ENCODE measurements at places on chromosomes 2 and 18.

- DNase-seq = no peak
Observed at GRCh38 chr2:43737097-43737854, 36.6 kb upstream of the DYNC2LI1 start.

DNA sequence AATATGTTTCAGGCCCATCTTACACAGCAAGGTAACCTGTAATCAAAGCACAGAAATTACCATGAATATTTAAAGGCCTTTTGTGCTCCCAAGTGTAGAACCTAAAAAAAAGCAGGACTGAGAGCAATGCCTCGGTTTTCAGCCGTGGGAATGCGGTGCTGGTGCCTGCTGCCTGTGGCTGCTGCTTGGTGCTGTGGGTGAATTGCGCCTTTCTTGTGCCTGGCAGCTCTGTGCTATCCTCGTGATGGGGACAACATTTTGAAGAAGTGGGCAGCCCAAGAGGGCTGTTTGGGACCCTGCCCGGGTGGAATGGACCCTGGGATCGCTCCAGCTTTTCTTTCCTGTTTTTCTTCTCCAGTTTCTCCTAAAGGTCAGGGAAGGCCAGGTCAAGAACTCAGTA, 91.2 kb downstream of the ASAP2 start:
- DNase-seq = no peak

- DNase-seq = no peak
Observed at GRCh38 chr2:54013996-54014395, 43.2 kb upstream of the PSME4 start.

- no peak for DNase-seq
Observed at GRCh38 chr2:128773641-128774319, 455.1 kb upstream of the HS6ST1 start.

GRCh38 chr18:29078273-29078672, 901.3 kb upstream of the CDH2 start:
- DNase-seq = no peak

DNA sequence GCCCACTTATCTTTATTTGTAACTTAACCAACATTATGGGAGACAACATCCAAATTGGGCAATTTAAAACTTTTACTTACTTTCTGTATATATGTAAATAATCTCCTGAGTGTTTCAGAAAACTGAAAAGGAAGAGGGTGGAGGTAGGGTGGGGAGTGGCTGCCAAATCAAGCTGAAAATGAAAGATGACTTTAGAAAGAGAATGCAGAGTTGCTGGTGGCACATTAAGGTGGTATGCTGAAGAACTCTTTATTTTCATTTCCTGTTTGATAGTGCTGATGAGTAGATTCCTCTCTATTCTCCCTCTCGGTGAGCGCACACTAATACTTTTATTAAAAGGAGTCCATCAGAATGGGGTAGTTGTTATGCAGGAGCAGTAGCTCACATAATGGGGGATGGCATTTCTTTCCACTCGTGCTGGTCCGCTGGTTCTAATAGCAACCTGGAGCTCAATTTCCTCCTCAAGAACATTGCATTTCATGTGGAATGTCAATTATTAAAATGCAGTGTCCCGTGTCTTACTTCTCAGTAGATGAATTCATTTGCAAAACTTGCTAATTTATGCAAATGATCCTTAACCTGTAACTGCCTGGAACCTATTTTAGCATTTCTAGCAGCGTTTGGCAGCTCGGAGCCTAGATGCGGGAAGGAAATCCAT, 466.9 kb upstream of the HNRNPA3 start:
- no peak for DNase-seq

DNA sequence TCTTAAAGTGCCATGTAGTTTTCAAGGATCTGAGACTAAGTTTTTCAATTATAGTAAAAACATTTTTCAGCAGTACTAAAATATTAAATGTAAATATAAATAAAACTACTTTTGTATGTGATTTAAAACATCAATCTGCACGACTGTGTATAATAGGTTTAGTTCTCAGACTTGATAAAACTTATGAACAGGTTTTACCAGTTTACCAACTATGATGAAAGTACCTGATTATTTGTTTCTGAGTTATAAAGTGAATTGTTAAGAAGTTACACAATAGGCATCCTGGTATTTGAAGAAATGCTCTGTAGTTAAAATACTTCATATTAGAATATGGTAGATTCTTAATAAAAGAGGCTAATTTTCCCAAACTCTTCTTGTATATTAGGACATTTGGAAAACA, 14.8 kb downstream of the RELCH start:
- DNase-seq = no peak

DNA sequence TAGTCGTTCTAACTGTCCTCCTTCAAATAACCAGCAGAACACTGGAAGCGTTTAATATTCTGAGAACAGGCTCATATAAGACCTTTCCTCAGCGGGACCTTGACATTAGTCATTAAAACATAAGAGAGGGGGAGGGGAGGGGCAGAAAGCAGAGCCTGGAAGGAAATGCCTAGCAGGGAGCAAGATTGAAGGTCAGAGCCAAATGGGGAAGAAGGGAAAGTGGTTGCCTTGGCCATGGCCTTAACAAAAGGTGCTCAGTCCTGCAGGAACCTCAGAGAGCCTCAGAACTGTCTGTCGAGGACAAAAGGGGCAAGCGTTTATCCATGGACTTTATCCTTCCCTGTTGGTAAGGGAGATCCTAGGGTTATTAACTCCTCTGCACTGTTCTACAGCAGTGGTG, 856 bp upstream of the PLA2R1 start:
- no peak for DNase-seq

DNA sequence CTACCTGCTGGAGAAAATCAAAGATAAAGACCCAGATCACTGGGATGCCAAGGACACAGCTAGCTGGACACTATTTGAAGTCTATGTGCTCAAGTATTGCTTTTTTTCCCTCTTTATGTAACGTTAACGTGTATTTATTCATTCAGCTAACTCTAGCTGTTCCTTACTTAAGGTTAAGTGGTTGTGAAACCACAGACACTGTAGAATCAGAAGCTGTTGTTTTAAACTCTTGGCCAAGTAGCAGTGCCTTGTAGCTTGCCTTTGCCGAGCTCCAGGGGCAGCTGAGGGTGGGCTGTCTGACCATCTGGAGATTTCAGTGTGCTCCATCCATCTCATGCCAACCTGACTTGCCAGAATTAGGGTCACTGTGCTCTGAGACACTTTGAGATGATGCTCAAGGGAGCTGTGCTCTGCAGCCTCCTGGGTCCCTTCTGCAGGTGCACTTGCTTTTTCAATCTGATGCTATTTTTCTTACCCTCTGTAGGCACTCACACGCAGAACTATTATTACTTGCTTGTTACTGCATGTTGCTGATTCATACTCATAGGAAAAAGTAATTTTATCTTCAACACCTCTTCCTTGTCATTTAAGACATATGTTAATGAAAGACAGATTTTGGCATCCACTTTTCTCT, 116.2 kb downstream of the METTL8 start:
- DNase-seq = no peak

GRCh38 chr2:29335396-29335795, 220.2 kb downstream of the CLIP4 start:
- DNase-seq = no peak

- no peak for DNase-seq
Observed at GRCh38 chr2:3289171-3289515, 88.5 kb downstream of the EIPR1 start.

- DNase-seq = no peak
Observed at GRCh38 chr2:95393901-95394300, 8.6 kb upstream of the FAHD2A start.

DNA sequence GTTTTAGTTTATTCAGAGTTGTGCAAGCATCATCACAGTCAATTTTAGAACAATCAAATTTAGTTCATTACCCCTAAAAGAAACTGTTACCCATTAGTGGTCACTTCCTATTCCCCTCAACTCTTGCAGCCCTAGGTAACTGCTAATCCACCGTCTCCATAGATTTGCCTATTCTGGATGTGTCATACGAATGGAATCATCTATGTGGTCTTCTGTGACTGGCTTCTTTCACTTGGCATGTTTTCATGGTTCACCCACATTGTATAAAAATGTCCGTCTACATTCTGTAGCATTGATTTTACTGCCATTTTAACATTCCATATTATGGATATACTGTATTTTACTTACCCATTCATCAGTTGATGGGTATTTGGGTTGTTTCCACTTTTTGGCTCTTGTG, 5.3 kb upstream of the CEP68 start:
- no peak for DNase-seq

Measured in NCI-H187 treated with DMSO at 0.1 percent for 48 hours (cell line).